Neural crest cell (in vitro differentiated cells): ENCODE measurements at places on chromosomes 16 and 17. TPM values are rescaled to one million over a fixed set of nuclear protein-coding genes. Genes with fewer than 3 reads are reported as not detected.
A peak's percentile ranks its signal among the peaks of the same experiment; 100 is the strongest.

The SP2 gene
- total RNA-seq = 22.4 and 23.2 TPM in 2 replicates

DNA sequence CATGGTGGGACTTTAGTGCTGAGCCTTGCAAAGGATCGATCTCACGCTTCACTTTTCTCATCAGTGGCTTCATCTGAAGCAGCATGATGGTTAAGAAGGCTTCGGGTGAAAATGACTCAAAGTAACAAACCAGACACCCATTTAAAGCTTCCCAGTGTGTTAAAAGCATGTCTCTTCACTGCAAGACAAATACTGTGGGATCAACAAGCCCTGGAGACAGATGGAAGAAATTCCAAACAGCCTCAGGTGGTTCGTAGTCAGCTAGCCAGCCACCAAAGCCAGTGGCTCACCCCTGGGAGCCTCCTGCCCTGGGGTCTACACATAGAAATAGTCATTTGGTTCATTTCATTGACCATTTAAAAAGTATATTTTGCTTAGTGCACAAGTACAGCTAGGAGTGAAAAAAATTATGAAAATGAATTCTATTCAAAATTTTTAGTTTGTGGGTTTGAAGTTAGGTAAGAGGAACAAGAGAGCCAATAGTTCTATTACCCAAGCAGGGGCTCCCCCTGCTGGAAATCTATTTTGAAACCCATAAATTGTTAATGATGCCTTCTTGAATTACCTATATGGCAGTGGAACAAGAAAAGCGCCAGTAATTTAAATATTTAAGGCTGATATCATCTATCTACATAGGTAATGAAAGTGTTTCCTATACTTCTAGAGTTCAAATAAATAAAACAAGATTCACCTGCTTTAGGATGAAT lies 51.6 kb downstream of the PMP22 start:
- no peak overlapping the region for H3K27ac ChIP-seq
- H3K27me3 ChIP-seq = no peaks in the 10 kb centered on the region
- DNase-seq = peak; percentile 29
- H3K4me3 ChIP-seq = no peak overlapping the region
- peaks cover 3% of the 10 kb centered on the region for H3K4me1 ChIP-seq

DNA sequence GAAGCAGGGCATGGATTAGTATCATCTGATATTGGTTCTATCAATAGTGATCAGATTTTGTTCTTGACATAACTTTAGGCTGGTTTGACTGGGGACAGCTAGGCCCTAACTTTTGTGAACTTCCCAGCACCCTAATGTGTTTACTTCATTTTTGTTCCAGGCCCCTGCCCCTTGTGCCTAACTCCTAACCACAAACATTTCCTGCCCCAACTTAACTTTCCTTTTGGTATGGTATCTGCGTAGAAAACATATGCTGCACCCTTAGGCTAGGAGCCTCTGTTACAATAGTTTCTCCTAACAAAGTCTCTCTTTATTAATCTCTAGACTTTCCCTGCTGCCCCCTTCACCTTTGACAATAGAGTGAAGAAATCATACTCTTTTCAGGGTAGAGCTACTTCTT lies 2.5 kb downstream of the ADPRM start:
- no peaks in the 10 kb centered on the region for H3K27me3 ChIP-seq
- H3K4me3 ChIP-seq = peak overlapping the region; percentile 79
- no peaks in the 10 kb centered on the region for H3K36me3 ChIP-seq

The CASKIN1 gene
- total RNA-seq = 18.9 and 20.2 TPM in 2 replicates

DNA sequence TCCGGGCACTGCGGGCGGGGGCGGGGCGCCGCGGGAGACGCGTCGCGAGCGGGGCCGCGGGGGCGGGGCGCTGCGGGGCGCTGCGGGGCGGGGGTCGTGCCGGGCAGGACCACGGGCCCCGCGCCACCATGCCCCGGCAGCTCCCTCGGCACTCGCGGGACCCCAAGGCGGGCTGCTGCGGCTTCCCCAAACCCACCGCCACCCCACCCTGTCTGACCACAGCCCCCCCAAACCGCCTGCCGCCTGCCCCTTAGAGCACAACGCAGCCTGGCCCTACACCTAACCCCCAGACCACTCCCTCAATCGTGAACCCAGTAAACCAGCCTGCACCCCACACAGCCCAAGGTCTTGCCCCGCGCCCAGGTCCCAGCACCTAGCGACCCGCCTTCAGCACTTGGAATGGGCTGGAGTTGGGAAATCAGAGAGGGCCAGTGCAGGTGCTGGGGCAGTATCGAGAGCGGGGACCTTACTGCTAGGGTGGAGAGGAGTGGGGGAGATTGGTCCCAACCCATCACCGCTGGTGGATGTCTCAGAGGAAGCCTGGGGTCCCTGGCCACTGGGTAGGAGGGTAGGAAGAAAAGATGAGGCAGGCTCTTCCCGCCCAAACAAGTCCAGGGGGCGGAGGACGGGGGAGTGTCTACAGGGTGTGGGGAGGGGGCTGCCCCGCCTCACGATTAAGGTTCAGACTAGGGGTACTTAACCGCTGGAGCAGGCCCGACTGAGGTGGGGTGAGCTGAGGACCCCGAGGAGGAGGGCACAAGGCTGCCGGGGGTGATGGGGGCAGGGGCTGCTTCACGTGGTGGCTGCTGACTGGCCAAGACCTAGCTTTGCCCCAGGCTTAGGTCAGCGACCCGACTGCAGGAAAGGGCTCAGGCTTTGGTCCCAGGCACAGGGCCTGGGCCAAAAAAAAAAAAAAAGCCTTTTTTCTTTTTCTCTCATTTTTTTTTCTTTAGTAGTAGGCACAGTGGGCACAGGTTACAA lies 539 bp upstream of the VAMP2 start:
- H3K27ac ChIP-seq = peak overlapping the region; percentile 98
- peaks cover 2% of the 10 kb centered on the region for H3K27me3 ChIP-seq
- H3K4me3 ChIP-seq = peak overlapping the region; percentile 92
- peaks cover 50% of the 10 kb centered on the region for H3K4me1 ChIP-seq
- no peak for DNase-seq

The ZFHX3 gene
- 40.1 and 46.0 TPM in 2 replicates for total RNA-seq

GRCh38 chr17:60421273-60422161 lies 772 bp upstream of the CHCT1 start:
- peak overlapping the region; percentile 79 for H3K4me3 ChIP-seq
- peaks cover 9% of the 10 kb centered on the region for H3K4me1 ChIP-seq
- peak; percentile 72 for DNase-seq

DNA sequence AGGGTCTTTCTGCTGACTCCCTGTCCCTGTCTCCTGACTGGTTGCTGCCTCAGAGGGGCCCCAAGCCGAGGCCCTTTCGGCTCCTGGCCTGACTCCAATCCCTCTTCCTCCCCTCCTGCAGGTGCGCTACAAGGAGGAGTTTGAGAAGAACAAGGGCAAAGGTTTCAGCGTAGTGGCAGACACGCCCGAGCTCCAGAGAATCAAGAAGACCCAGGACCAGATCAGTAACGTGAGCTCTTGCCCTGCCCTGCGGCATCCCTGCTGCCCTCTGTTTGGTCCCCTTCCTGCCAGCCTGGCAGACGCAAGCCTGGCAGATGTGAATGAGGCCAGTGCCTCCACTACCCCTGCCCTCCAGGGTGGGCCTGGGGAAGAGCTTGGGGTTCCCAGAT lies 27.1 kb upstream of the LASP1NB start:
- no peaks in the 10 kb centered on the region for H3K36me3 ChIP-seq
- no peak for DNase-seq
- peaks cover 51% of the 10 kb centered on the region for H3K4me1 ChIP-seq
- peak overlapping the region; percentile 71 for H3K27ac ChIP-seq
- no peak overlapping the region for H3K4me3 ChIP-seq

The CD300E gene
- total RNA-seq = not detected in 2 replicates

DNA sequence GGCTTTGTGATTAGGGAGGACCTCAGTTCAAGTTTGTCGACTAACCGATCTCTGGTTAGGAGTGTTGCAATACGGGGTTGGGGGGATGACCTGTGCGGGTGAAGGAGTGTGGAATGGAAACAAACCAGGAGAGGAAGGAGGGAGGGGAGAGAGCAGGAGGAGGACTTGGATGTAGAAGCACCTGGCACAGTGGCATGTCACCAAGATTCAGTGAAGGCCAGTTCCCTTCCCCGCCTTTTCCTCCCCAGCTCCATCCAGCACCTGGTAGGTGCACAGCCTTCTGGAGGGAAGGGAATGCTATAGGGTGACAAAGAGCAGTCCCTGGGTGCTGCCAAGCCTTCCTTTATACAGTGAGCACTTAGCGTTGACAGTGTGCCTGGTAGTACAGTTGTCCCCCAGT lies 107.4 kb upstream of the CRHR1 start:
- no peak overlapping the region for H3K27ac ChIP-seq
- H3K4me1 ChIP-seq = no peaks in the 10 kb centered on the region
- H3K36me3 ChIP-seq = no peaks in the 10 kb centered on the region
- H3K4me3 ChIP-seq = no peak overlapping the region
- peaks cover 8% of the 10 kb centered on the region for H3K27me3 ChIP-seq

The KLHL36 gene
- 25.4 and 26.2 TPM in 2 replicates for total RNA-seq

The CCDC154 gene
- 1.2 and 1.9 TPM in 2 replicates for total RNA-seq

DNA sequence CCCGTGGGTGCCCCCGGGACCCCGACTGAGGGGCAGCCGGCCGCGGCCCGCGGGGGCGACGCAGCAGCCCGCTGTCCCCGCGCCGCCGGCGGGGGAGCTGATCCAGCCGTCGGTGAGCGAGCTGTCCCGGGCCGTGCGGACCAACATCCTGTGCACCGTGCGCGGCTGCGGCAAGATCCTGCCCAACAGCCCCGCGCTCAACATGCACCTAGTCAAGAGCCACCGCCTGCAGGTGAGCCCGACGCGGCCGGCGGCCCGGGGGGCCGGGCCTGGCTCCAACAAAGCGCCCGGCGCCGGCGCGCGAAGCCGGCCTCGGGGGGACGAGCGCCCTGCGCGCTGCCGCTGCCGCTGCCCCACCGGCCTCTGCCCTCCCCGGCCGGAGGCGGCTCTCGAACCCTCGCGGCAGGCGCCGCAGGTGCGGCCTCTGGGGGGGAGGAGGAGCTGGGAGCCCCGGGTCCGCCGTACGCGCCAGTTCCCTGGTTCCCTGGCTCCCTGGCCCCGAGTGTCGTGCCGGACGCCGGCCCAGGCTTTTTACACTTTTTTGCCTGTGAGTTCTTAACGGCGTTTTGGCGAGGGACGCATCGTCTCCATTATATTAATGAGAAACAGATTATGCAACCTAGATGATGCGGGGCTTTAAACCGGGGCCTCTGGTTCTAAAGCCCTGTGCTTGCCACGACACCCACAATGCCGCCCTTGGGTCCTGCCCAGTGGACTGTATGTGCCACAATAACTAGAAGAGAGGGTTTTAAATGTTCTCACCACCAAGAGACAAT lies 521 bp downstream of the ATMIN start:
- H3K4me1 ChIP-seq = peaks cover 33% of the 10 kb centered on the region
- no peaks in the 10 kb centered on the region for H3K27me3 ChIP-seq
- peaks cover 18% of the 10 kb centered on the region for H3K36me3 ChIP-seq
- H3K27ac ChIP-seq = peak overlapping the region; percentile 53

The LDAF1 gene
- 25.4 and 26.9 TPM in 2 replicates for total RNA-seq

GRCh38 chr16:79517156-79517555 lies 83.4 kb downstream of the MAF start:
- H3K4me1 ChIP-seq = peaks cover 10% of the 10 kb centered on the region
- H3K4me3 ChIP-seq = no peak overlapping the region
- no peaks in the 10 kb centered on the region for H3K36me3 ChIP-seq
- H3K27me3 ChIP-seq = peaks cover 2% of the 10 kb centered on the region

DNA sequence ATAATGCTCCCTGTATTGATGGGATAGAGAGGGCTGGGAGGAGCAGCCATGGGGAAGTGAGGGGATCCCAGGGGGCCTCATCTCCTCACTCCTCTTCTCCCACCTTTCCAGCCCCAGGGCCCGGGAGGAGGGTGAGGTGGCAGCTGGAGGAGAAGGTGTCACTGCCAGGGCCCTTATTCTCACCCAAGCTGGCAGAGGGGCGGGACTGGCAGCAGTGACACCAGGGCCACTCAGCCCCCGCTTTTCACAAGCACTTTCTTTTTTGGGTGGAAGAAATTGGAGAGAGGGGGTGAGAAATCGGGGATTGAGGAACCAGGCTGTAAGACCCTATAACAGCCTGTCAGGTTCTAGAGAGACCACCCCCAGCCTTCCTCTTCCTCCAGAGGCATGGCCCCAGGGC lies 2.4 kb upstream of the TBX21 start:
- no peaks in the 10 kb centered on the region for H3K36me3 ChIP-seq
- no peak overlapping the region for H3K27ac ChIP-seq
- DNase-seq = no peak
- H3K27me3 ChIP-seq = peaks cover 79% of the 10 kb centered on the region
- H3K4me1 ChIP-seq = peaks cover 4% of the 10 kb centered on the region

The CHRNE gene
- 0.21 TPM in 1 of 2 replicates, not detected in the other for total RNA-seq

DNA sequence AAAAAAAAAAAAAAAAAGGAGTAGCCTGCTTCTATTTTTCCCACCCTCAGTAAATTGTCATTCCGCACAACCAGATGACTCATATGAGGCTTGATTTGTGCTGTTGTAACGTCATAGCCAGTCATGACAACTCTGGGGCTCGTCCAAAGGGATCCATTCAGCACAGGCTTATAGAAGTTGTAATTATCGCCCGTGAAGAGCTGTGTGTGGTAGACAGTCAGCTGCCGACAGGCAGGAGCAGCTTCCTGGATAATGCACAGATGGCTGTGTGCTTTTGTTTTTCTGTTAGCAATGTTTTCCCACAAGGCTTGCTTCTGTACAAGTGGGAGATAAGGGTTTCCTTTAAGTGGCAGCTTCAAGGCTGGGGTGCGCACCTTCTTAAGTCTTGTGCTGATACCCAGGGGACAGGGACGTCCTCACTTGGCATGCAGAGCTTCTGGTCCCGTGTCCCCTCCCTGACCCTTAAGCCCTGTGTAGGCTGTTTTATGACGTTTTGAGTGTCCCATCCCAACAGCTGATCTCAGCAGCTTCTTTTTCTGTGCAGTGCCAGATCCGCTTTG lies 26.0 kb downstream of the SNX29 start:
- no peaks in the 10 kb centered on the region for H3K27me3 ChIP-seq
- no peak for DNase-seq
- no peaks in the 10 kb centered on the region for H3K4me1 ChIP-seq
- H3K36me3 ChIP-seq = no peaks in the 10 kb centered on the region
- no peak overlapping the region for H3K27ac ChIP-seq

GRCh38 chr16:68360547-68360946 lies 49.7 kb downstream of the PRMT7 start:
- H3K4me3 ChIP-seq = no peak overlapping the region
- H3K27me3 ChIP-seq = no peaks in the 10 kb centered on the region
- peaks cover 8% of the 10 kb centered on the region for H3K4me1 ChIP-seq

GRCh38 chr17:82238472-82239201 lies 9.8 kb downstream of the SLC16A3 start:
- peak overlapping the region; percentile 38 for H3K4me3 ChIP-seq
- H3K27me3 ChIP-seq = no peaks in the 10 kb centered on the region
- H3K4me1 ChIP-seq = no peaks in the 10 kb centered on the region
- DNase-seq = no peak
- peak overlapping the region; percentile 84 for H3K27ac ChIP-seq
- H3K36me3 ChIP-seq = no peaks in the 10 kb centered on the region

- DNase-seq = no peak
- no peak overlapping the region for H3K4me3 ChIP-seq
- H3K27me3 ChIP-seq = no peaks in the 10 kb centered on the region
- H3K27ac ChIP-seq = no peak overlapping the region
- H3K4me1 ChIP-seq = peaks cover 17% of the 10 kb centered on the region
- H3K36me3 ChIP-seq = peaks cover 5% of the 10 kb centered on the region
Measured at GRCh38 chr16:88309908-88310265, 72.9 kb upstream of the ZNF469 start.

The CD300C gene
- total RNA-seq = not detected in 2 replicates

- no peak for DNase-seq
- H3K4me1 ChIP-seq = peaks cover 40% of the 10 kb centered on the region
- H3K27me3 ChIP-seq = no peaks in the 10 kb centered on the region
- no peak overlapping the region for H3K4me3 ChIP-seq
- H3K36me3 ChIP-seq = no peaks in the 10 kb centered on the region
Measured at GRCh38 chr17:69871318-69871717, 203.7 kb upstream of the KCNJ16 start.
